ENCODE measurements at places on chromosomes 3 and 15.
A peak's percentile ranks its signal among the peaks of the same experiment; 100 is the strongest.

- no peak for DNase-seq
Observed at GRCh38 chr15:56934269-56934668, 15.8 kb downstream of the TCF12 start.

- peak; percentile 28 for DNase-seq
Observed at GRCh38 chr3:42547401-42547945, 34.3 kb downstream of the SEC22C start.

DNA sequence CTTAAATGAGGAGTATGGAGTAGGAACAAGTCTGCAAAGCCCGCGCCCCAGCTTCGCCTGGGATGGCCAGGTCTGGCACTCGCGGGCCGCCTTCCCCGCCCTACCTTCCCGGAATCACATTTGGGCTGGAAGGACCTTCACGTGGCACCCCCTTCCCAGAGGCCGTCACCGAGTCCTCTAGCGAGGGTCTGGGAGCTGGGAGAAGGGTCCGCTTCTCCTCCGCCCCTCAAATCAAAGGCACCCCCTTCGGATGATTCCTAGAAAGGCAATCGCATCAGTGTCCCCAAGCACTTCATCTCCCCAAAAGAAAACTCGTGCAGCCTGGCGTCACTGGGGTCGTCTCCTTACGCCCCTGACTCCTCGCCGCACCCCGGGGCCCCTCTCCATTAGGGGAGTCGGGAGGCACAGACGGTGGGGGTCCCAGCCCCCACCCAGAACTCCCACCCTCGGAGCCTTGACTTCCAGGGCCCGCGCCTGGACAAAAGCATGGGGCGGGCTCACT lies 380 bp downstream of the MYLK start:
- no peak for DNase-seq

DNA sequence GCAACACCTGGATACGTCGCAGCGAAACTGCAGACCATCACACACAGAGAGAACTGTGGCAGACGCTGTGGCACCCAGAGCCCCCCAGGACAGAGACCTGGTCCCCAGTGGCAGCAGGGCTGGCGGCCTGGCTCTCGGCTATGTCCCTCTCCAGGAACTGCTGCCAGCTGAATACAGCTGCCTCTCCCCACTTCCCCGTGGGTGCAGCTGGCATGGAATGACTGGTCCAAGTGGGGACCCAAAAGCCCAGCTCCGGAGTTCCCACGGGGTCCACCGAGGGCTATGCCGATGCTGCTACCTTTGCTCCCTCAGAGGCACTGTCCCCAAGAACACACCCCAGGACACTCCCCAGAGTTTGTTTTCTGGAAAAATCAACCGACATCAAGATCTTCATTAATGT lies 67.8 kb upstream of the GATA2 start:
- no peak for DNase-seq

DNA sequence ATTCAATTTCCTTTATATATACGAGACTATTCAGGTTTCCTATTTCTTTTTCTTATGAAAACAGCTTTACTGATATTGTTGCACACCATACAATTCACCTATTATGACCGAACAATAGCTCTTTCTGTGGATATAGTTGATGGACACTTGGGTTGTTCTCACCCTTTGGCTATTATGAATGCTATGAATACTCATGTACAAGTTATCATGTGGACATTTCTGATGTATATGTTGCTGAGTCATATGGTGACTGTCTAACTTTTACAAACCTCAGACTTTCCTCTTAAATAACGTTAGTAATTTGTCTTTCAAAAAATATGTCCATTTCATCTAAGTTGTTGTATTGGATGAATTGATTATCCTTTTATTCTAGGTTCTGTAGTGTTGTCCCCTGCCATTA lies 15.7 kb upstream of the USF3 start:
- no peak for DNase-seq

DNA sequence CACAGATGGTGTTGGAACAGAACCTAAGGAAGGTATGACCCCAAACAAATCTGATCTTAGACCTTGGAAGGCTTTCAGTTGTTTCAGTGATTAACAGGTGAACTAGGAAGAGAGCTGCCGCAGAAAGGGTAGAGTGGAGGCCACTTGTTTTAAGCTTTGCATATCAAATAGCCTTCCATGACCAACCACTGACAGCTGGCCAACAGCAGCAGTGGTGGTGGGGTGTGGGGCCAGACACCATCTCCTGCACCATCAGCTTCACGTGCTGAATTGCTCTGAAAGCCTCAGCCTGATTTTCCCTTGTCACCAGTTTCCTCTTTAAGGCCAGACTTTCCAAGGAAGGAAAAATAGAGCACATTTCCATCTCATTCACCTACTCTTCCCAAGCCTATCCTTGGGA lies 16.6 kb upstream of the OSBPL11 start:
- no peak for DNase-seq

Data from hypothalamus (tissue), 51 donors.